ENCODE measurements at places on chromosomes 1 and 21. TPM values are rescaled to one million over a fixed set of nuclear protein-coding genes. Genes with fewer than 3 reads are reported as not detected.

TFAP2E gene
- 0.37 TPM for polyA plus RNA-seq

RIPPLY3 gene
- polyA plus RNA-seq = 0.24 TPM

NHLH2 gene
- not detected for polyA plus RNA-seq

OLFML2B gene
- polyA plus RNA-seq = 114 TPM

ELF3 gene
- 0.19 TPM for polyA plus RNA-seq

ARHGAP30 gene
- polyA plus RNA-seq = 2.8 TPM

C1orf141 gene
- not detected for polyA plus RNA-seq

NCMAP gene
- polyA plus RNA-seq = not detected

GRCh38 chr1:17204546-17205440 lies at the start of gene PADI1:
Gene PADI1 (plus strand): TSS chr1:17205128. CDS start chr1:17205218, 90 bp downstream.
- H3K4me1 ChIP-seq = peaks cover 2% of the 10 kb centered on the region
- no peak within 1 kb of the TSS for H3K4me3 ChIP-seq
- peaks cover 9% of the 10 kb centered on the region for H3K27me3 ChIP-seq
- no peak within 1 kb of the TSS for H3K27ac ChIP-seq
- DNase-seq = no peak
- no peaks in the 10 kb centered on the region for H3K36me3 ChIP-seq

- H3K36me3 ChIP-seq = peaks cover 3% of the 10 kb centered on the region
- DNase-seq = no peak
- H3K4me1 ChIP-seq = peaks cover 55% of the 10 kb centered on the region
- H3K27me3 ChIP-seq = peaks cover 14% of the 10 kb centered on the region
- no peak overlapping the region for H3K27ac ChIP-seq
- H3K4me3 ChIP-seq = peak overlapping the region; percentile 53
These were observed 2.1 kb downstream of the HEYL start for GRCh38 chr1:39637361-39637760.

- H3K4me3 ChIP-seq = no peak overlapping the region
- no peaks in the 10 kb centered on the region for H3K36me3 ChIP-seq
- DNase-seq = no peak
- no peaks in the 10 kb centered on the region for H3K4me1 ChIP-seq
- no peak overlapping the region for H3K27ac ChIP-seq
These were observed 559.0 kb upstream of the PLXNA2 start for GRCh38 chr1:208803011-208803811.

DNA sequence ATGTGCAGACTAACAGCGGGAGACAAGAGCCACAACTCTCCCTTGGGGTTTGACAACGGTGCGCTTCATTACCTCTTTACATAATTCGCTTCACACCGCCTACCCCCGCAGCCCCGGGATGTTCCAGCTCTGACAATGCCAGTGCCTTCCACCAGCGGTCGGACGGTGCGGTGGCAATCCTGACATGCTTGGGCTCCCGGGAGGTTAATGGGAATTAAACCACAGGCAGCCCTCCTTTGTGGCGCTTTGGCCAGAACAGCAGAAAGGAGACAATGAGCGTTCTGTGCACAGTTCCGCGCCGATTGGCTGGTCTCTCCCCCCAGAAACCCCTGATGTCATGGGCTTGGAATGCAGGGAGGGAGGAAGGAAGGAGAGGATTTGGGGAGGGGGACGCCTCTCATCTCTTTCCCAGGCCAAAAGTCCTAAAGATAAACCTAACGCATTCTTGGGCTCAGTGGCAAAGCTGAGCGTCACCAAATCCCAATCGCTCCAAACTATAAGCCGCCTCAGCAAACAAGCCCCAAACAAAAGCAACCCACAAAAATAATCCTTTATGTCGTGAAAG lies 1.3 kb downstream of the CNN3 start:
- peak overlapping the region; percentile 99 for H3K27ac ChIP-seq
- peaks cover 14% of the 10 kb centered on the region for H3K36me3 ChIP-seq
- H3K4me3 ChIP-seq = peak overlapping the region; percentile 93
- peaks cover 43% of the 10 kb centered on the region for H3K4me1 ChIP-seq
- H3K27me3 ChIP-seq = no peaks in the 10 kb centered on the region

- peak overlapping the region; percentile 13 for H3K27ac ChIP-seq
These were observed 3.6 kb downstream of the CACNA1S start for GRCh38 chr1:201108614-201109013.

DNA sequence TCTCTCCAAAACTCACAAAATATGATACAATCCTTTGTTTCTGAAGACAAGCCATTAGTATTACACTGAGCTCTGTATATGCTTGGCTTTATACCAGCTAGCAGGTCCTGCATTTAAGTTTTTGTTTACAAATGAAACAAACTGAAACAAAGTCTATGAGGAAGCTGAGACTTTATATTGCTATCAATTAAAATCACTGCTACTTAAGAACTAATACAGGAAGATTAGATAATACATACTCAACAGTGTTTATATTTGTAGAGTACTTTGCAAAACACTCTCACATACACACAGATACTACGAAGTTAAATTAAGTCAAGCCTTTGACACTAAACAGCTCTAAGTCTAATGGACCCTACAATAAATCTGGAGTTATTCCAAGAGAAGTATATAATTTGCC lies 247.4 kb downstream of the CRB1 start:
- H3K27ac ChIP-seq = no peak overlapping the region
- peaks cover 3% of the 10 kb centered on the region for H3K36me3 ChIP-seq
- no peak overlapping the region for H3K4me3 ChIP-seq
- no peak for DNase-seq

GRCh38 chr1:116853680-116854402 lies 55.9 kb upstream of the PTGFRN start:
- peak overlapping the region; percentile 57 for H3K27ac ChIP-seq
- no peaks in the 10 kb centered on the region for H3K27me3 ChIP-seq

GRCh38 chr21:36330904-36331303 lies 10.9 kb downstream of the MORC3 start:
- peaks cover 6% of the 10 kb centered on the region for H3K4me1 ChIP-seq
- H3K27me3 ChIP-seq = no peaks in the 10 kb centered on the region
- peak; percentile 61 for DNase-seq
- no peak overlapping the region for H3K27ac ChIP-seq
- peaks cover 15% of the 10 kb centered on the region for H3K36me3 ChIP-seq

GRCh38 chr1:44652445-44653106 lies 21.7 kb downstream of the TMEM53 start:
- H3K4me3 ChIP-seq = no peak overlapping the region
- H3K27me3 ChIP-seq = no peaks in the 10 kb centered on the region
- H3K4me1 ChIP-seq = peaks cover 28% of the 10 kb centered on the region
- DNase-seq = peak; percentile 78
- H3K36me3 ChIP-seq = peaks cover 50% of the 10 kb centered on the region

DNA sequence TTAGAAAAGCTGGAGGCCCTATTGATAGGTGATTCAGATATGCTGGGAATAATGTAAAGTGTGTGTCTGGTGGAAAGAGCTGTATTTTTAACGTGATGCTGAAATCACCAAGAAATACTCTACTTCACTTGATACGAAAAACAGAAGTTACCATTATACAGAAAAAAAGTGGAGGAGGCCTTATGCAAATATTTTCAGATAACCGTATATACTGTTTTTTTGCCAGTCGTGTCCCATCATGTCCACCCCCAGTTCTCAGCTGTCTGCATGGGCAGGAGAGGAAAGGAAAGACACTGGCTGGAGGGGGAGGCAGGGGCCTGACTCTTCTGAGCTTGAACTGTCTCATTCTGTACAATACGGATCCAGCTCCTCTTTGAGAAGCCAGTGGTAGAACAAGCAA lies 51.1 kb downstream of the KCNJ6 start:
- H3K36me3 ChIP-seq = no peaks in the 10 kb centered on the region
- H3K4me1 ChIP-seq = peaks cover 6% of the 10 kb centered on the region
- H3K27ac ChIP-seq = no peak overlapping the region
- H3K27me3 ChIP-seq = peaks cover 2% of the 10 kb centered on the region
- no peak for DNase-seq
- H3K4me3 ChIP-seq = no peak overlapping the region

DNA sequence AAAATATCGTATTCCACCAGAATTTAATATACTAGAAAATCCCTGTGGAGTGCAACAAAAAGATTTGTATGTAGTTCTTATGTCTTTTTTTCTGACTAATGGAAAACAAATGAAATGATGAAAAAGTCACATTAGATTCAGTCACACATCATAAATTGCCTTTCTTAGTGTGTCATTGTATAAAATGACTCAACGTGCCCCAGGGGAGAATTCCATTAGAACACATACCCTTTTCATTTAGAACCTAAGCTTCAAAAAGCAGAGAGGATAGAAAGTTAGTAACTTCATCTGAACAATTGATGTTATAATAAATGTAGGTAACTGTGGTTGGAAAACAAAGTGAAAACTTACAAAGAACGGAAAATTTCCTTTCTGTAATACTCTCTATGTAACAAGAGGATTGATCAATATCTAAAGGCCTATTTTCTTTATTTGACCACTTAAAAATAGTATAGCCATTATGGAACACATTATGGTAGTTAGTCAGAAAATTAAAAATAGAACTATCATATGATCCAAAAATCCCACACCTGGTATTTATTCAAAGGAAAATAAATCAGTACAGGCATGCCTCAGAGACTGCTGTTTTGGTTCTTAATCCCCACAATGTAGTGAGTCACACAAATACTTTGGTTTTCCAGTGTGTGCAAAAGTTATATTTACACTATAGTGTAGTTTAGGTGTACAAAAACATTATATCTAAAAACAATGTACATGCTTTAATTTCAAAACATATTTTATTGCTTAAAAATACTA lies 1016.1 kb downstream of the KCNT2 start:
- no peaks in the 10 kb centered on the region for H3K4me1 ChIP-seq
- peak; percentile 65 for DNase-seq
- no peaks in the 10 kb centered on the region for H3K36me3 ChIP-seq
- no peak overlapping the region for H3K4me3 ChIP-seq

DNA sequence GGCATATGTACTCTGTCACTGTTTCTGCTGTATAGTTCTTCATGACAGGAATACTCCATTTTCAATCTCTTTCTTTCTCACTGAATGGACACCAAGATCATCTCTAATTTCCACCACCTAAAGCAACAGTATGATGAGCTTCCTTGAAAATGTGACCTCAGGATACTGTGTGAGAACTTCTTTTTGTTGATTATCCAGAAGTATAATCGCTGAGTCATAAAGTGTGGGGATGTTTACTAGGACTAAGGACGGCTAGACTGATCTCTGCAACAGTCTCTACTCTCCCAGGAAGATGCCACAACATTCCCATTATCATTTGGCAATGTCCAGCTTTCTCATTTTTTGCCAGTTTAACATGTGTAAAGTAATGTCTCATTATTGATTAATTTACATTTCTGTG lies 70.3 kb downstream of the TNFSF18 start:
- H3K27me3 ChIP-seq = no peaks in the 10 kb centered on the region
- H3K27ac ChIP-seq = no peak overlapping the region
- no peak for DNase-seq

DNA sequence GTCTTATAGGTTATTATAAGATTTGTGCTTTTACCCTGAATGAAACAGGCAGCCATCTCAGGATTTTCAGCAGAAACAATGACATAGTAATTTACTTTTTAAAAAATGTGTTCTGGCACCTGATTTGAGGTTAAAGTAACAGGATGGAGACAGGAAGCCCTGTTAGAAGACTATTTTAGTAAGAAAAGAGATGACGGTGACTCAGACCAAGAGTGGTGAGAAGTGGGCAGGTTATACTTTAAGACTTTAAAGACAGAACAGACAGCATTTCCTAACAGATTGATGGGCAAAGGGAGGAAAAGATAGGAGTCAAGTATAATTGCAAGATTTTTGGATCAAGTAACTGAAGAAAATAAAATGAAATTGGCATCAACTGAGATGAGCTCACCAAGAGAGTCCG lies 436.8 kb upstream of the NR5A2 start:
- no peaks in the 10 kb centered on the region for H3K4me1 ChIP-seq
- no peak for DNase-seq
- H3K27ac ChIP-seq = no peak overlapping the region
- H3K4me3 ChIP-seq = no peak overlapping the region
- H3K36me3 ChIP-seq = no peaks in the 10 kb centered on the region

DNA sequence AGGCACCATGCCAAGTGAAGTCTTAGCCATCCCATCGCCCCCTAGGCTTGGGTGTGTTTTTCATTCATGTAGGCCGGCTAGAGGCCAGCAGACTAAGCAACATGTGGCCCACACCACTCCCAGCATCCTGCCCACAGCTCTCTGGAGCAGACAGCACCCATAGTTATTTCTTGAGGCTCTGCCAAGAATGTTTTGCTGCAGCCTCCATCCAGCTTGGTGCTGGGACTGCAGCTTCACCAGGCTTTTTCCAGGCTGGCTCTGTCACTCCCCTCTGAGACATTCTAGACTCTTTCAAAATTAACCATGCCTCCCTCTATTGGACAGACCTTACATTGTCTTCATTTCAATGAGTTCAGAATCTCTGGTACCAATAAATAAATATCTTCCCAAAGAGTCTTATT lies 104.2 kb downstream of the DUSP10 start:
- peak; percentile 41 for DNase-seq
- H3K4me3 ChIP-seq = no peak overlapping the region
- no peaks in the 10 kb centered on the region for H3K27me3 ChIP-seq
- peaks cover 9% of the 10 kb centered on the region for H3K4me1 ChIP-seq
- no peaks in the 10 kb centered on the region for H3K36me3 ChIP-seq

GRCh38 chr1:216448011-216448510 lies 24.8 kb upstream of the USH2A start:
- no peaks in the 10 kb centered on the region for H3K27me3 ChIP-seq
- no peak overlapping the region for H3K4me3 ChIP-seq
- no peak overlapping the region for H3K27ac ChIP-seq
- no peak for DNase-seq
- no peaks in the 10 kb centered on the region for H3K4me1 ChIP-seq
- H3K36me3 ChIP-seq = no peaks in the 10 kb centered on the region

- H3K4me3 ChIP-seq = no peak overlapping the region
- DNase-seq = no peak
- H3K27ac ChIP-seq = no peak overlapping the region
These were observed 50.3 kb upstream of the COA6 start for GRCh38 chr1:234322979-234323378.

DNA sequence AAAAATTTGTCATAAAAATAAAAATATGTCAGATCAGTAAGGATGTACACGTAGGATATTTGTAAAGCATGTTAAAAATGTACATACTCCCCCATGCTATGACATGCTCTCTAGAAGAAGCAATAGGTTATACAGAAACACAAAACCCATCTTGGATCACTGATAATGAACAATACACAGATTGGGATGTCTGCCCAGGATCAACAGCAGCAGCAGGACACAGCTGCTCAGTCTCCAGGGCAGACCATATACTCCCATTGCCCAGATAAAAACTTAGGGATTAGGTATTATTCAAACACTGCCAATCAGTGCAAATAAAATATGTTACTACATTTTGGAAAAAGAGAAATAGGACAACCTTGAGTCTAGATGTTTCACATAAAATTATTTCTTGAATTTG lies 39.0 kb downstream of the DAB1 start:
- DNase-seq = peak; percentile 35
- no peaks in the 10 kb centered on the region for H3K4me1 ChIP-seq
- no peak overlapping the region for H3K4me3 ChIP-seq
- H3K36me3 ChIP-seq = no peaks in the 10 kb centered on the region
- H3K27me3 ChIP-seq = no peaks in the 10 kb centered on the region

GRCh38 chr1:17856496-17857108 lies 101.5 kb downstream of the ACTL8 start:
- no peaks in the 10 kb centered on the region for H3K4me1 ChIP-seq
- H3K27ac ChIP-seq = no peak overlapping the region
- peak; percentile 11 for DNase-seq
- H3K27me3 ChIP-seq = peaks cover under 1% of the 10 kb centered on the region

Data from muscle of leg (tissue), 16 donors.